ENCODE measurements at places on chromosomes 6 and 20.

GRCh38 chr20:40986774-40987173 is 41.8 kb upstream of the TOP1 start:
- peak; percentile 29 for DNase-seq

GRCh38 chr6:151493161-151493803 is 535 bp upstream of the CCDC170 start:
- DNase-seq: no peak

GRCh38 chr6:43948527-43949485 is 178.4 kb downstream of the MRPL14 start:
- peak; percentile 4 for DNase-seq

DNA sequence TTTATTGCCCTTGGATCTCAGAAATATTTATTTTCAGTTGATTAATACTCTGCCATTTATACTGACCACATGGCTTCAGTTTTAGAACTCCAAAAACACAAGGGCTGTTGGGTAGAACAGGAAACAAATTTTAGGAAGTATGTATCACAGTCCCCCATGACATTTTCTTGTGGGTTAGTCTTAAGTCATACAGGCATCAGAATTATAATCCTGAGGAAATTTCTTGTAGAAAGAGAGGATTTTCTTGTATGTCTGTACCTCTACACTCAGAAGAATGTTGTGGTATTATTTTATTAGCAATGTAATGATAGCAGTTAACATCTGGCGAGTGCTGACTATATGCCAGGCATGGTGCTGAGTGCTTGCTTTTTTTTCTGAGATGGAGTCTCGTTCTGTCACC is 302.9 kb downstream of the CLIC5 start:
- DNase-seq: no peak

- no peak for DNase-seq
Observed at GRCh38 chr6:152651986-152652385, 14.8 kb upstream of the SYNE1 start.

- no peak for DNase-seq
Observed at GRCh38 chr6:25661129-25661779, 9.2 kb downstream of the SCGN start.

DNA sequence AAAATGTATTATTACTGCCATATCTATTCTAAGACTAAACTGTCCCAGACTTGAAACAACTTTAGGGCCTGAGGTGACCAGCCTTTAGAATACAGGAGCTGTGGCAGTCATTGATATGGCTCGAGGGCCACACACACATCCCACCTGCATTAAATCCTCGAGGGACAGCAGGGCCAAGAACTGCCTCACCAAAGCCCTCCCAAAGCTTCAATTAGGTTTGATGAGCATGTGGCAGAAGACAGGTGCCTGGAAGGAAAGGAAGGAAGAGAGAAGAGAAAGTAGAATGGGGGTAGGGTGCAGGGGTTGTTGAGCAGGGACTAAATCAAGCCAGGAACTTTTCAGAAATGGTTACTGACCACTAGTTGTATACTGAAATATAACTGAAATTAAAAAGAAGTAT is 115.0 kb downstream of the PDSS2 start:
- no peak for DNase-seq

GRCh38 chr20:4073852-4074741 is 58.7 kb upstream of the RNF24 start:
- no peak for DNase-seq

DNA sequence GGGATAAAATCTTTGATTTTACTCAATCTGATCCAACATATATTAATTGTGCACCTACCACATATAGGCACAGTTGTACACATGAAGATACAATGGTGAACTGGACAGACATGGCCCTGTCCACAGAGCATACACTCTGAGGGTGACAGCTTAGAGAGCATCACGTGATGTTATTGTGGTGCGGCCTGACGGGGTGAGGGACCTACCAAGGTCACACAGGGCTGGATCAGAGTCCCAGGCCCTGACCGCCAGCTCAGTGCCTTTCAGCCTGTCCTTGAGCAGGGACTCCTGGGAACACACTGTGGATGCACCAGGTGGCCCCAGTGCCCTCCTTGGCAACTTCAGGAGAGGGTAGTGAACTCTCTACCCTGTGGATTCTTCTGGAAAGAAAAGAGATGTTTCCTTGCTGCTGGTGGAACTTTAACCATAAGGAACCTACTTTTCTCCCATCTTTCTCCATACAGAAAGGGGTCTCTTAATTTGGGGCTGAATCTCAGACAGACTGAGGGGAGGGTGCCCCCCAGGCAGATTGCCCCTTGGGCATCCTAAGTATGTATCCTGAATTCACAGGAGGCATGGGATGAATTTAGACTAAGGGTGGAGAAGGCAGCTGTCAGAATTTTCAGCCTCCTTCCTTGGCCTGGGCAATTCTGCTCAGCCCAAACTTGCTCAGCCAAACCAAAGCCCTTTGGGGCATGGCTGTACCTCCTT is 26.5 kb downstream of the PCK1 start:
- DNase-seq: no peak

DNA sequence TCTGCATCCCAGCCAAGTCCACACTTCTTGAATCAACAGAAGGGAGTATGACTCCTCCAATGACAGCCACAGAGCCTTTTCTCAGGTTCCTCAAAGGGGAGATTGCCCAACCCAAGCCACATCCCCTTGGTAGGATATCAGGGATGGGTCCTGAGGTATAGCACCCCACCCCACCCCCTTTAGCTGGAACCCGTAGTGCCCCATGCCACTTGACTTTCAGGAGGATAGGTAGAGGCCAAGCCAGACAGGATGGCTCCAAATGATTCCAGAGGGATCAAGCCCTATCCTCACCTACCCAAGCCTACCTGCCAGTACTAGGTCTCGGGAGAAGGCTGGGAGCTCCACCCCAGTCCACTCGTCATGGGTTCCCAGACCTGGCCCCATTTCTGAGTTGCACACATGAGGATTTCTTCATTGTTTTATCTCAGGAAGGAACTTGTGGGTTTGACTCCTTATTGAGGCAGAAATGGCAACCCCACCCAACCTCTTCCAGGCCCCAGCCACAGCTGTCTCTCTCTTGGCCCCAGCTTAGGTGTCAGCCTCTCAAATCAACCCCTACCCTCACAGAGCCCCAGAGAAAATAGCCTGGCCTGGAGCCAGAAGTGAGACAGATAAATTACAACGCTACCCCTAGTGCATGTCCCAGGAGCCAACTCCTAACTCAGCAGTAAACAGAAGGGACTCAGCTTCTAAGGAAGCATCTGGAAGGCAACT is 3.6 kb downstream of the CCND3 start:
- no peak for DNase-seq

DNA sequence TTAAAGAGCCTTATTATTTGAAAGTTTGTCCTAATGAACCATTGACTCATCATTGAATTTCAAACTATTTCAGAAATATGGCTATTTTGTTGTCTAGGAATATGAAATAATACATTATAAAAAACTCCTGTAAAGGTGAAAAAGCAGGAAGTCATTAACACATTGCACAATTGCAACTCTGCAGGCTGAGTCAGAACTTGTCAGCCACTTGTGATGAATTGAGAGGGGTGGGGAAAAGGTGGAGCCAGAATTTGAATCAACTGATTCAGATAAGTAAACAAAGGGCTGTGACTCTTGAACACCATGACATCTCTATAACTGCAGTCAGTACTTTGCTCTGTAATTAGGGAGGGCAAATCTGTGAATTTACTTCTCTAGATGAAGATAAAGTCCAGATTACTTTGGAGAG is 6.0 kb downstream of the C6orf141 start:
- peak; percentile 64 for DNase-seq

DNA sequence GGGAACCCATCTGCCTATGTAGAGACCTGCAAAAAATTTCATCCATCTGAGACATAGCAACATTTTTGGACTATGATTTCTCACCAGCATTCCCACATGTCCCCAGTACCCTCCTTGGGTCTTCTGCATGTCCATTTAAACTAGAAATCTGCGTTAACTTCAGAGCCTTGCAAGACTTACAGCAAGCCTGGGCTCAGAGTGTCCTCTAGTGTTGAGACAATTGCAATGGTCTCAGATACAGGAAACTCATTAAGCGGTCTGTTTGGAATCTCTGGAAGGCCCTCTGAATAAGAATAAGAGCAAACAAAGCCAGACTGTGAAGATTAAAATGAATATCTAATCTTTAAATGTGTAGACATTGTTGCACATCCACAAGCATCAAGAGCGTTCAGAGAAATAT is 20.5 kb upstream of the PI3 start:
- DNase-seq: no peak

DNA sequence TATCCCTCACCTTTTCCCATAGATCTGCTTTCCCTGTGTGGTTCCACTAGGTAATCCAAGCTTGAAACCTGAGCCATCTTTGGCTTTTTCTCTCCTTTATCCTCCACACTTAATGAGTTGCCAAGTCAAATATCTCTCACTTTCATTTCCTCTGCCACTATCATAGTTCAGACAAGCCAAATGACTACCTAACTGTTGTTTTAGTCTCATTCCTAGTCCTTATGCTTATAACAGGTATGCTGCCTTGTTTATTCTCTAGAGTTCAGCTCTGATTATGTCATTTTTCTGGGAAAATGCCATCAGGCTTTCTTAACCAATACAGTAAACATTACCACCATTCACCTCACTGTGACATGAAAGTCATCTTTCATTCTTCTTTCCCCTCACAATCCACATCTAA is 6.5 kb downstream of the EFHC1 start:
- DNase-seq: no peak

GRCh38 chr20:51579137-51579536 is 36.6 kb upstream of the NFATC2 start:
- peak; percentile 70 for DNase-seq

- DNase-seq: no peak
Observed at GRCh38 chr6:106025655-106026054, 60.5 kb upstream of the PRDM1 start.

DNA sequence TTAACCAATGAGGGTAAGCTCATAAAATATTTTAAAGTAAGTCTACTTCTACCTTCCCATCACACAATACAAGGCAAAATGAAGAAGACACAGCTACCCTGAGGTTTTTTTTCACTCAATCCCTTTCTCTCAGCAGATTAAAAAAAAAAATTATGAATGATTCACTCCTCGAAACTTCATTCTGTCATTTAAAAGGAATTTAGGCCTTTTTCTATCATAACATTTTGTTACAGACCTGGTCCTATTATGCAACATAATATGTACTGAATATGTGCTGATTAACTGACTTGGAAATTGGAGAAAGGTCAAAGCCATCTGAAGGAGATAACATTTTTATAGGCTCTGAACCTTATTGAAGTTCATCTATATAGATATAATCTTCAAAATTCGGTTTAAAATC is 45.5 kb downstream of the PRL start:
- peak; percentile 69 for DNase-seq

GRCh38 chr6:11970114-11970513 is 42.0 kb upstream of the HIVEP1 start:
- DNase-seq: no peak

DNA sequence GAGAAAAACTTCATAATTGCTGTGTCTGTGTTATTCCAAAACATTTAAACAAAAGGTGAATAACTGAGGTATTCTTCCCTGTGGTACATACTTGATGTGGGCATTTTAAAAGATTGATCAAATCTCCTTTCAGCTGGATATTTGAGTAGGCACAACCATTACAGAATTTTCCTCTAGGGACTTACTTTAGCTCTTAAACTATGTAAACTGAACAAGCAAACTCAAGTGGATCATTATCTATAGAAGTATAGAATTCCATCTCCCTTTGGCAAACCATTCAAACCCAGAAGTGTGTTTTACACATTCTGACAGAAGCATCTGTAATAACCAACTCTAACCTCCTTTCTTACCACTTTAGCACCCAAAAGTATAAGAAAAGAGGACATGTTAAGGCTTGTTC is 241.4 kb downstream of the ESR1 start:
- no peak for DNase-seq

- DNase-seq: no peak
Observed at GRCh38 chr6:52359403-52359802, 2.5 kb upstream of the PAQR8 start.

DNA sequence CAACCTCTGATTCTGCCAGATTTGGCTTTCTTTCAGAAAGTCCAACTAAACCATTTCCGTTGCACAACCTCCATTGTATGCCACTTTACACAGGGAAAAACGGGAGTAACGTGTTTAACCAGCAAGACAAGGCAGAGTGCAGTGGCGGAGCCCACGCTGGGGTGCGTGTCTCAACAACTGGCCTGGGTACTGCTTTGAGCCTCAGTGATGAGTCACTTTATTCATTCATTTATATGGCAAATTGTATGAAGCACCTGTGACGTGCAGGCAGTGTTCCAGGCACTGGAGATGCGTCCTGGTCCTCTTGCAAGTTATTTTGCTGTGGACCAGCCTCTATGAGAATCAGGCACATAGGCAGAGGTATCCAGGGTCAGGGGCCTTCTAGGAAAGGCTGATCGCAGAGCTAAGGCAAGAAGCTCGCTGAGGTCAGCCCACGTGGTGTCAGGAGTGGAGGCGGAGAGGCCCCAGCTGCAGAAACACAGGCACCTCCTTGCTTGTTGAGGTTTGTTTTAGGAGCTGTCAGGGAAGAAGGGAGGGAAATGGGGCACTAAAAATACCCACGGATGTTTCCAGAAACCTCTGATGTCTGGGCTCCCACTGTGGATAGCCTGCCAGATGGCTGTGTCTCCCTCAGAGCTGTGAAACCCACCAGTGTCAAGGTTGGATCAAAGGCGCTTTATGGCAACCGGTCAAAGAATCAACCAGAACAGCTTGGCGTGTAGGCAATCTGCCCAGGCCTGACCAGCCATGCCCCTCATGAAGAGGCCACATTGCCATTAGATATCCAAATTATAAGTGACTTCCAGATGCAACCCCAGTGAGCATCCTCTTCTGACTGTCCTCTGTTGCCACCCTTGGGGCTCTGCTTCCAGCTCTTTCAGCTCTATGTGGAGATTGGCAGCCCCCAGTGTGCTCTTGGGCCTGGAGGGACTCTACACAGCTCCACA is 157.2 kb downstream of the CD83 start:
- no peak for DNase-seq

GRCh38 chr6:68891419-68891818 is 256.3 kb downstream of the ADGRB3 start:
- DNase-seq: no peak

- no peak for DNase-seq
Observed at GRCh38 chr6:44487586-44487985, 100.1 kb downstream of the CDC5L start.

GRCh38 chr6:4078691-4079471 is at the start of gene FAM217A:
TSS of gene FAM217A (minus strand) at chr6:4079137. CDS start at chr6:4077414, 1,723 bp downstream.
- no peak for DNase-seq

DNA sequence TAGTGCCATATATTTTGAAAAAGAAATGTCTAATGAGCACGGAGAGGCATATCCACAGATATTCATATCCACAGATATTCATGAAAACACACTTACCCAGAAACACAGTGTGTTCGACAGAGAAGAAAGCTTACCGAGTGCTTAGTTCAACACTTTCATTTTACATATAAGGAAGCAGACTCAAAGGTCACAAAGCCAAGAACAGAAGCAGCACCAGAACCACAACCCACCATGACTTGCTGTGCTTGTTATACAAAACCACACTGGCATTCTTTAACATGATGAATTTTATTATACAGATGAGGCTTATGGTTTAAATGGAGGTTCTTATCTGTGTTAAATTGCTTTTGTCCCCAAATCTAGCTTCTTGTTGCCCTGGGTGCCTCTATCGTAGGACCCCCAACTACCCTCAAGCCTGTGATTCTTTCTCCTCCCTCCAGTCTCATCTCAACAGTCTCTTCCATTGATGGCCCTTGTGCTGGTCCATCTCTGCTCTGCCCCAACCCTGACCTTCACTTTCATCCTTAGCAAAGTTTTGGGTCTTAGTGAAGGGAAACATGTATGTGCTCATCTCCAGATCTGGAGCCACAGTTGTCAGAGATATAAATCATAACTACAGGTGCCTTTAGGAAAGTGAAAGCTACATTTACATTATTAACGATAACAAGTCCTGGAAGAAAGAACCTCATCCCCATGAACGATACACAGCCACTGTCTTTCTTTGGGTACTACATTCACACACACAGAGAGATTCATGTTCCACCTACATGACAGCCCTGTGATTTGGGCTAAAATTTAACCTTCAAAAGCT is 40.0 kb downstream of the SF3B5 start:
- no peak for DNase-seq
